ENCODE measurements at places on chromosomes 13 and 19.

GRCh38 chr19:16259385-16260159 is 61.9 kb downstream of the AP1M1 start:
- DNase-seq: no peak

GRCh38 chr19:38700902-38701454 is 43.3 kb downstream of the CAPN12 start:
- no peak for DNase-seq

DNA sequence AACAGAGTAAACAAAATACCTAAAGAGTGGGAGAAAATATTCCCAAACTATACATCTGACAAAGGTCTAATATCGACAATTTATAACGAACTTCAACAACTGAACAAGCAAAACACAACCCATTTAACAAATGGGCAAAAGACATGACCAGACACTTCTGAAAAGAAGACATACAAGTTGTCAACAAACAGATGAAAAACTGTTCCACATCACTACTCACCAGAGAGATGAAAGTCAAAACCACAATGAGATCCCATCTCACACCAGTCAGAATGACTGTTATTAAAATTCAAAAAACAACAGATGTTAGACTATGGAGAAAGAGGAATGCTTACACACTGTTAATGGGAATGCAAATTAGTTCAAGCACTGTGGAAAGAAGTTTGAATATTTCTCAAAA is 233.8 kb upstream of the EDNRB start:
- DNase-seq: no peak

DNA sequence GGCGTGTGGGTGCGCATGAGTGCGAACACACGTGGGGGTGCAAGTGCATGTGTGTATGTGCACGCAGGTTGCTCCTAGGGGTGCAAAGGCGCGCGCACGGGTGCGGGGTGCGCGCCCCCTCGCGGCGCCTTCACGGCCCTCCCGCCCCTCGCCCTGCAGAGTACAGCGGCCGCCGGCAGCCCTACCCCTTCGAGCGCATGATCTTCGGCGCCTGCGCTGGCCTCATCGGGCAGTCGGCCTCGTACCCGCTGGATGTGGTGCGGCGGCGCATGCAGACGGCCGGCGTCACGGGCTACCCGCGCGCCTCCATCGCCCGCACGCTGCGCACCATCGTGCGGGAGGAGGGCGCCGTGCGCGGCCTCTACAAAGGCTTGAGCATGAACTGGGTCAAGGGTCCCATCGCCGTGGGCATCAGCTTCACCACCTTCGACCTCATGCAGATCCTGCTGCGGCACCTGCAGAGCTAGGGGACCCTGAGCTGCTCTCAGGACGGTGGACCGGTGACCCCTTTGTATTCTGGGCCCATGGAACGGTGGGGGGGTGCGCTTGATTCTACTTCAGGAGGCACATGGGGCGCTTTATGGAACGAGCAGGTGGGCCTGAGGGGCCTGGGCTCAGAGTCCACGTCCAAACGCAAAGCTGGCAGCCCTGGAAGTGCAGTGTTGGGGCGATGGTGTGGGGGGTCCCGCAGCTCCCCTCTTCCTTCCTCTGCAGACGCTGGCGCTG is 27.7 kb downstream of the TMEM161A start:
- no peak for DNase-seq

- DNase-seq: no peak
These were observed 83.4 kb downstream of the KCNRG start for GRCh38 chr13:50098693-50099092.

- peak; percentile 61 for DNase-seq
These were observed 8.2 kb upstream of the PCDH9 start for GRCh38 chr13:67238277-67238859.

Data from cardiac fibroblast (primary cell).